ENCODE measurements at places on chromosomes 6 and 20.

DNA sequence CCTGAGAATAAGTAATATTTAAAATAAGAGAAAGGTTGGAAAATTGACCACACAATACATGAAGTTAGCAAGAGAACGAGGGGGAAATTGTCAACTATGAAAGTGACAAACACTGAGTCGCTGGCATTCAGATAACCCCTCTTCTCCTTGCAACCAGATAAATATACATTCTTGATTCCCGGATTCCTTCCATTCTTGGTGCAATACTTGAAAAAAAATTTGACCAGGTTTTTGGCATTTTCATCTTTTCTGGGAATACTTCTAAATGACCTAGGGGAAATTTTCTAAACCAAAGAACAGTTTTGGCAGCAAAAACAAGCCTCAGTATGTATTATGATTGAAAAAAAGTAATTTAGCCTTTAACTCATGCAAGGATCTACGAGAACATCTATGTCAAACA lies 164.0 kb downstream of the PDE7B start:
- no peak for DNase-seq

GRCh38 chr6:110482774-110483400 lies 6.5 kb upstream of the SLC22A16 start:
- no peak for DNase-seq

DNA sequence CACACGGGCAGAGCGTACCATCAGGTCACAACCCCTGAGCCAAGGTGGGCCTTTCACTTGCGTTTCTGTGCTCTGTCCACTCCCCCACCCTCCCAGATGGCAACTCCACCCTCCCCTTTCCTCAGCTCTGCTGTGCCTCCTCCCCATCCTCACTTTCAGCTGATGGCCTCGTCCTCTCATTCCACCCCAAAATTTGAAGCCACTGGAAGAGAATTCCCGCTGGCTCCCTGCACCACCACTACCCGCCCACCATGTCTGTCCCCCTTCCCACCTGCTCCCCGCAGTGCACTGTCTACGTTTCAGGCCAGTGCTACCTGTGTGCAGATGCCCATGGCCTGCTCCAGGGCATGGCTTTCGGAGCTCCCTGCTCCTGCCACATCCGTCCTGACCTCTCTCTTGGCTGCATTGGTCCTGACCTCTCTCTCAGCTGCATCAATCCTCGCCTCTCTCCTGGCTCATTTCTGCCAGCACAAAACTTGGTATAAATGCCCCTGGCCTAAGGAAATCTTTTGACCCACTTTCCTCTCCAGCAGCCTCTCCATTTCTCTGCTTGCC lies 24.0 kb downstream of the SYNJ2 start:
- DNase-seq, result no peak

DNA sequence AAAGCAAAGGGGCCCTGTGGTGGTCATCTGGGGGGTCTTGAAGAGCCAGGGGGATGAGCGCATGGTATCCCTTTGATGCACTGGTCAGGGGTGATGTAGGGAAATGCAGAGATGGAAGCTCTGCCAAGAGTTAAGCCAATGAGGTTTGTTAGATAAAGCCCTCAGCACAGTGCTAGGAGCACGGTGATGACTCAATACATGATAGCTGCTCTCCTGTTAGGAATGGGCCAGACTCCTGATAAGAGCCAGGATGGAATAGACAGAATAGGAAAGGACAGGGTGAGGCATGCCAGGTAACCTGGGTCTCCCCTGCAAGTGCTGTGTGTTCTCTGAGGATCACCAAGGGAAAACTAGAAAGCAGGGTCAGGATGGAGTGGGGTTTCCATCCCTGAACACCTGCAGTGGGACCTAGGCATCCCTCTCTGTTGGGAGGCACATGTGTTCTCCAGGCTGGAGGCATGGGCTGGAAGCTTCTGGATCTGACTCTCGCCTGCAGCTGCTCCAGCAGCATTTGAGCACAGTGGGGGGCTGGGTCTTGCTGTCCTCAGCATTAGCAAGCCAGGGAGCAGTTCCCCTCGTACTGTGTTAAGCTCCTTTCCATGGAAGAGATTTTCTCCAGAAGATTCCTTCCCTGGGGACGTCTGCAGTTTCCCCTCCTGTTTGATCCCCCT lies 71.8 kb upstream of the TIAM2 start:
- no peak for DNase-seq

DNA sequence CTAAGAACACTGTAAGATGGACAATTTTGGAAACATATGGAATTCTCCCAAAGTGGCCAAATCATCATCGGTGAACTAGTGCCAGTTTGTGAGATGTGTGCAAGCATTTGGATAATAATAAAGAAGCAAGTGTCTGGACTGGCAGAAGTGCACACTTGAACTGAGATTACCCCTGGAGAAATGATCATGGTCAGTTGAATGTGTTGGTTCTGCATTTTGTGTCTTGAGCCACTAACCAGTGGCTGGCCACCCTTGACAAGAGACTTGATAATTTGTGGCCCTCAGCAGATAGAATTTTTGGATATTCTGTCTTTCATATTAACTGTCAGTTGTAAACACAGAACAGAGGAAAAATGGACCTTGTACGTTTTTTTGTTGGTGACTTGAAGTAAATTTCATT lies 37.4 kb downstream of the CITED2 start:
- no peak for DNase-seq

DNA sequence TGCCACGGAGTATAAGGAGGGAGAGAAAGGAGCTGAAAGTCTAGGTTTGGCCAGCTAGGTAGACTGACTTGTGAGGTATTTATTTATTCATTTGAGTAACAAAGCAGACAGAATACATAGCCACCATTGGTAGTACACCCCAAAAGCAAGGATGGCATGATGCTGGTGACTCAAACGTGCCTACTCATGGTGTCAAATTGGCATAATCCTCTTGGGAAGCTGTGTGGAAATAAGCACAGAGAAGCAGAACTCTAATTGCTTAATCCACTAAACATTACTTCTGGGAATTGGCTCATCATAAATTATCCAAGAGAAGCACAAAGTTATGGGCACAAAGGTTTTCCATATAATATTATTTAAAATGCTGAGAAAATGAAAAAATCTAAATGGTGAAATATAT lies 2.5 kb downstream of the DEFB132 start:
- no peak for DNase-seq

DNA sequence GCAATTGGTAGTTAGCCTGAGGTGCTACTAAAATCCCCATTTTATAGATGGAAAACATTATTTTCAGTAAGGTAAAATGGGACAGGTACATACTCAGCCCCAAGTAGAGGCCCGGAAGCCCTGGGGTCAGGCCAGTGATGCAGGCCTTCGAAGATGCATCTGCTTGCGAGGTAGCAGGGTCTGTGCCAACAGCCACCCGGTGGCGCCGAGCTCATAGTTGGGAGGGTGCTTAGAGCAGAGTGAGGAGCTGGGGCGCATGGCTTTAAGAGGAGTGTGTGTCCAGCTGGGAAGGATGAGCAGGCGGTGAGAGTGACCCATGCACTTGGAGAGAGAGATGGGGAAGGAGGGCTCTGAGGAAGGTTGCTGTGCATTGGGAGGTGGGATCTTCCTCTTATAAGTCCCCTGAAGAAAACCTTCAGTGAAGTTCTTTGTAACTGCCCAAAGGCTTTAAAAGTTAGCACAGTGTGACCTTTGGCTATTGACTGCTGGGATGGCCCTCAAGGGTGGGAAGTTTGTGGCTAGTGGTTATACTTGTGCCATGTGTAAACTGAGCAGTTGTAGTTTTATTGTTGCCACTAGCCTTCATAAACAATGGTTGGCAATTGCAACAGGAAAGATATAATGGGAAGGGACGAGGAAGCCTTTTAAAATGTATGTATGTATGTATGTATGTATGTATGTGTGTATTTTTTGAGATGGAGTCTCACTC lies 71.1 kb downstream of the TOX2 start:
- no peak for DNase-seq

DNA sequence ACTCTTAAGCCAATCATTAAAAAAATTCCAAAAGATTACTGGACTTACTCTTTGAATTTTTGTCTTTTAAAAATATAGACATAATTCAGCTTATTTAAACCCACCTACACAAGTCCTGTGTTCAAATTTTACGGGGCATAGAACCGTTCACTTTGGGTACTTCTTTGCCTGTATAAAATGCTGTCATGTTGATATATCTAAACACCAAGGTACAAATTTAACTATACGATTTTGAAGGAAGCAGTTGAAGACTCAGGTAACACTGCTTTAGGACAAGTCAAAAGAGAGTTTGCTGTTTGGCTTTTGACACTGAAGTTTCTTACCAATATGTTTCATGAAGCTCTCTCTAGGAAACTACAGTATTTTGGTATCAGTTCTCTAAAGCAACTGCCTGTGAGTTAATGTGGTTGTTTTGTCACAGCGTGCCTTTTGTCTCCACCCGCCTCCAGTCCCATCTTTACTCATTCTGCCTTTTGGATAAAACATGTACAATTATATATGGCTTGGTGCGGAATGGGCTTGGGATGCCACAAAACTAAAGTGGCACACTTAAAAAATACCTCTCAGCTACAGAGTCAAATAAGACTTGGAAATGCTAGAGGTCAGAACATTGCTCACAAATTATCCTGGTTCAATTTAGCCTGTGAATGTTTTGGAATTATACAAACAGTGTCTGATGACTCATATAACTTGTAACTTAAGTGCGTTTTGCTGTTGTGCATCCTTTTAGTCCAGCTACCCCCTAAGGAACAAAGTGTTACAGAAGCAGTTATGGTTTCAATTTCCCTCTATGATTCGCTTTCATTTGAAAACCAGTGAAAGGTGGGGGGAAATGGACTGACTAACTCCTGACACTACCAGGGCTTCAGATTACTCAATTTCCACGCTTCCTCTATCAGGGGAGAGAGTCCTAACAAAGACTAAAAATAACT lies 38.7 kb downstream of the RGS17 start:
- DNase-seq, result no peak

- no peak for DNase-seq
Measured at GRCh38 chr6:37487591-37488380, 11.9 kb downstream of the CCDC167 start.

- no peak for DNase-seq
Measured at GRCh38 chr20:24077145-24077544, 88.6 kb upstream of the GGTLC1 start.

DNA sequence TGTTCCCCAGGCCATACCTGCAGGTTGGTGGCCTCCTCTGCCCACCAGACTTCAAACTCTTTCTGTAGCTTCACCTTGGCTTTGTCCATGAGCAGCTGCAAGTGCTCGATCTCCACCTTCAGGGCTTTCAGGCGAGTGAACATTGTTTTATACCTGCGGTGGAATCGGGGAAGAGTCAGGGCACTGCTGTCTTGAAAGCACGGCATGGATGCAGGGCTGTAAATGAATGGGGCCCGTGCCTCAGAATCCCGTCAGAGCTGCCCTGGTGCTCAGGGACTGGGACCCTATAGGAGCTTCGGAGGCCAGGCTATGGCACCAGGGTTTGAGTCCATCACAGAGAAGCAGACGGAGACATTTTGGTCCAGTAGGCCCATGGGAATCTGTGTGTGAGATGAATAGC lies 37.9 kb upstream of the KCNK16 start:
- no peak for DNase-seq

- DNase-seq, result no peak
Measured at GRCh38 chr6:143205991-143206390, 145.3 kb downstream of the AIG1 start.

- DNase-seq, result no peak
Measured at GRCh38 chr20:22617160-22617559, 32.8 kb upstream of the FOXA2 start.

DNA sequence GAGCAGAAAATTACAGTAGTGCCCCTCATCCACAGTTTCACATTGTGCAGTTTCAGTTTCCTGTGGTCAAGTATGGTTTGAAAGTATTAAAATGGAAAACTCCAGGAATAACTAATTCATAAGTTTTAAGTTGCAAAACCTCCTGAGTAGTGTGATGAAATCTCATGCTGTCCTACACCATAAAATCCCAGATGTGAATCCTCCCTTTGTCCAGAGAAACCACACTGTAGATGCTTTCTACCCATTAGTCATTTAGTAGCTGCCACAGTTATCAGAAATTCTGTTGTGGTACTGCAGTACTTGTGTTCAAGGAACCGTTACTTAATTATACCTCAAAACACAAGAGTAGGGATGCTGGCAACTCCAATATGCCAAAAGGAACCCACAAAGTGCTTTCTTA lies 74.7 kb downstream of the PTCHD4 start:
- DNase-seq, result no peak

- no peak for DNase-seq
Measured at GRCh38 chr6:119280668-119281067, 68.9 kb downstream of the MAN1A1 start.
